Brain (organoid and tissue), 16 donors: ENCODE measurements at places on chromosomes 4 and X. TPM values are rescaled to one million over a fixed set of nuclear protein-coding genes. Genes with fewer than 3 reads are reported as not detected.

Gene SATL1
- polyA plus RNA-seq: 0.53 TPM

Gene DCAF8L1
- polyA plus RNA-seq: not detected

Gene MAGIX
- polyA plus RNA-seq: 9.1 TPM

Gene HSD17B13
- 0.70 TPM for polyA plus RNA-seq

Gene OPN1MW3
- polyA plus RNA-seq: not detected

Gene POLR2B
- polyA plus RNA-seq: 38.5 TPM

Gene SPARCL1
- polyA plus RNA-seq: 345 TPM

Gene MXRA5
- 1.5 TPM for polyA plus RNA-seq

Gene RBM47
- 0.97 TPM for polyA plus RNA-seq

Gene WDFY3
- polyA plus RNA-seq: 10.9 TPM

Gene CRMP1
- 599 TPM for polyA plus RNA-seq

Gene GPRASP3
- 5.3 TPM for polyA plus RNA-seq
